Transverse colon (tissue), 4 donors: ENCODE measurements at places on chromosomes 2 and 18.

- DNase-seq = no peak
Measured at GRCh38 chr2:157523270-157524247, 79.7 kb upstream of the CYTIP start.

DNA sequence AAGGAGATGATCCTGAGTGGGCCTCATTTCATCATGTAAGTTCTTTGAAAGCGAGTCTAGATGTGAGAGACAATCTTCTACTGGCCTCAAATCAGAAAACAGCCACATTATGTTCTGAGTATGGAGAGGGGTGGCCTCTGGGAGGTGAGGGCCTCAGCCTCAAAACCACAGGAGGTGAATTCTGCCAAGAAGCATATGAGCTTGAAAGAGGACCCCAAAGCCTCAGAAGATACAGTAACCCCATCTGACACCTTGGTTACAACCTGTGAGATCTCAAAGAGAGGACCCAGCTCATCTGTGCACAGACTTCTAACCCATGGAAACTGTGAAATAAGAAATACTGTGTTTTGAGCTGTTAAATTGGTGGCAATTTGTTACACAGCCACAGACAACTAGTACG lies 200.1 kb downstream of the ARHGAP15 start:
- DNase-seq = no peak

- DNase-seq = peak; percentile 35
Measured at GRCh38 chr2:41836948-41837347, 210.9 kb upstream of the PKDCC start.

GRCh38 chr2:157254041-157254440 lies 3.5 kb upstream of the GALNT5 start:
- no peak for DNase-seq

GRCh38 chr18:33097126-33097525 lies 324.3 kb upstream of the KLHL14 start:
- no peak for DNase-seq

- DNase-seq = no peak
Measured at GRCh38 chr2:211162911-211163310, 606.5 kb downstream of the CPS1 start.

GRCh38 chr2:18754286-18754685 lies 164.9 kb upstream of the NT5C1B start:
- no peak for DNase-seq
